ENCODE measurements at places on chromosomes 7 and 10.

DNA sequence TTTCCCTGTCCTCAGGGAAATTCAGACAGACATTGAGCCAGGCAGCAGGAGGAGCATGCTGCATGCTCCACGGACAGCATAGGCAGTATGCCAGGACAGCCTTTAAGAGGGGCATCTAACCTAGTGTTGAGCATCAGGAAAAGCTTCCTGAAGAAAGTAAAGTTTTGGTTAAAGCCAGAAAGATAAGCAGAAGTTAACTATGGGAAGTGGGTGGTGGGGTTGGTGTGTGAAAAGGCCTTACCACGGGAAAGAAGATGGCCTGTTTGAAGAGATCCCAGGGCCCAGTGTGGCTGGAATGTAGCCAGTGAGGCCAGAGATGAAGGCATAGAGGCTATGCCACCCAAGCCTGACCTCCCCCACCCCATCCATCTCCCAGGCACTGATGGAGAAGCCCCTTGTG lies 102.4 kb upstream of the PLXNA4 start:
- DNase-seq, result no peak

DNA sequence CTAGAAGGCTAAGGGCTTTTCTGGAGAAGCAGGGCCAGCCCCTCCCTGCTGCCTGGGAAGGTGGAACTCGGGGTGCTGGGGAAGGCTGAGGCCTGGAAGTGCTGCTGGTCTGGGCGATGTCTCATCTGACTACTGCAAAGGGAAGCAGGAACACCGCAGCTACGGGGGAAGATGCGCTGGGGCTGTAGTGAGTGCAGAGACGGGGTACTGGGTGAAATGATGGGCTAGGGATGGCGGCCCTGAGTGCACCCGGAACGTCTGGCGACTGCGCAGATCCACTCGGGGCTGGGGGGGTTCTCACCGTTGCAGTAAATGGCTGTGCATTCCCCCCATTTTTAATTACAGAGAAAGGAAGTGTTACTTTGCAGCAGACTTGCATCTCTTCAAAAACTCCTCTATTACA lies 195.4 kb upstream of the ADARB2 start:
- DNase-seq, result no peak

- no peak for DNase-seq
Observed at GRCh38 chr10:59803714-59804113, 50.5 kb upstream of the MRLN start.

DNA sequence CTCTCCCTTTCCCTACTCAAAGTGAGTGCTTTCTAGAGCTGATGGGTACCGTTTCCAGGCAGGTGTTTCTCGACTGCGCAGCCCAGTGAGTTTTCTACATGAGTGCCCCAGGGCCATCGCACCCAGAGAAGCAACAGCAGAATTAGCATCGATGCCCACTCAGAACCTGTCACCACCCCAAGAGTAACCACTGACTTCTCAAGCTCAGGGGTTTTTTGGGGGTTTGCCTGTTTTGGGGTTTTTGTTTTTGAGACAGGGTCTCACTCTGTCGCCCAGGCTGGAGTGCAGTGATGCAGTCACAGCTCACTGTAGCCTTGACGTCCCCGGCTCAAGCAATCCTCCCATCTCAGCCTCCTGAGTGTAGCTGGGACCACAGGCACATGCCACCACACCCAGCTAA lies 25.7 kb downstream of the SNX8 start:
- DNase-seq, result no peak

DNA sequence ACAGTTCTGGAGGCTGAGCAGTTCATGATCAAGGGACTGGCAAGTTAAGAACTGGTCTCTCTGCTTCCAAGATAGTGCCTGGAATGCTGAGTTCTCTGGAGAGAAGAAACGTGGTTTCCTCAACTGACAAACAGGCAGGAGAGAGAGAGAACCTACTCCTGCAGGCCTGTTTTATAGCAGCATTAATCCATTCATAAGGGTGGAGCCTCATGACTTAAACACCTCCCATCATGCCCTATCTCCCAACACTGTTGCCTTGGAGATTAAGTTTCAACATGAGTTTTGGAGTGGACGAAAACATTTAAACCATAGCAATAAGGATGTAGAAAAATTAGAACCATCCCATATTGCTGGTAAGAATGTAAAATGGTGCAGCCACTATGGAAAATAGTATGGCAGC lies 32.3 kb upstream of the IMMP2L start:
- DNase-seq, result no peak

GRCh38 chr7:111578754-111579153 lies 16.5 kb upstream of the IMMP2L start:
- DNase-seq, result no peak

DNA sequence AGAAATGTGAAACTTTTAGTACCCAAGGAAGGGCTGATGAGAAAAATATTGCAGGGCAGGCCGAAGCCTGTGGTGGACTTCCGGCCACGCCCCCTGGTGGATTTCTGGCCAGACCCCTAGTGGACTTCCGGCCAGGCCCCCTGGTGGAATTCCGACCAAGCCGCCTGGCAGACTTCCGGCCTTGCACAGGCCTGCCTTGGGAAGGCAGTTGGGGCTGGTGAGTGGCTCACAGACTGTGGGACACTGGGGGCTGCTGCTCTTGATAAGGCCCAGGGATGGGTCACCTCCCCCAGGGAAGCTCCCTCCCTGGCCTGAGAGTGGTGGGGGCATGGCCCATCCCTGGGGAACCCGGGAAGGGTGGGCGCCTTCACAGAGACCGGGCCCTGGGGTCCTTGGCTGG lies 116.4 kb upstream of the MKI67 start:
- no peak for DNase-seq

GRCh38 chr10:760622-761021 lies 71.2 kb upstream of the DIP2C start:
- DNase-seq, result no peak

GRCh38 chr10:93751832-93752231 lies 5.9 kb upstream of the LGI1 start:
- no peak for DNase-seq

DNA sequence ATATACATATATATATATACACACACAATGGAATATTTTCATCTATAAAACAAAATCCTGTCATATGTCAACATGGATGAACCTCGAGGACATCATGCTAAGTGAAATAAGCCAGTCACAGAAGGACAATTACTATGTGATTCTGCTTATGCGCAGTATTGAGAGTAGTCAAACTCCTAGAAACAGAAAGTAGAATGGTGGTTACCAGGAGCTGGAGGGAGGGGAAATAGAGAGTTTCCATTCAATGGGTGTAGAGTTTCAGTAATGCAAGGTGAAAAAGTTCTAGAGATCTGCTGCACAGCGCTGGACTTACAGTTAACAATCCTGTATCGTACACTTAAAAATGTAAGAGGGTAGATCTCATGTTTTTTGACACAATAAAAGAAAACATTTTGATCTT lies 181.9 kb downstream of the CDCA7L start:
- no peak for DNase-seq

All from activated T-helper 1 cell treated with anti-CD3 and anti-CD28 coated beads, Interleukin-2, amount 50 U/mL, for 16 hours (primary cell).